ENCODE measurements at places on chromosomes 5 and 9. TPM values are rescaled to one million over a fixed set of nuclear protein-coding genes. Genes with fewer than 3 reads are reported as not detected.

Gene KIF4B
- not detected for total RNA-seq

Gene HAVCR2
- 0.17 TPM for total RNA-seq

Gene LECT2
- total RNA-seq, result not detected

Gene GABRA1
- total RNA-seq, result not detected

Gene OR1B1
- not detected for total RNA-seq

All from bronchus fibroblast of lung (primary cell).